ENCODE measurements at places on chromosomes 12 and 14. TPM values are rescaled to one million over a fixed set of nuclear protein-coding genes. Genes with fewer than 3 reads are reported as not detected.

- no peak for DNase-seq
- no peaks in the 10 kb centered on the region for H3K27me3 ChIP-seq
- no peaks in the 10 kb centered on the region for H3K36me3 ChIP-seq
- H3K27ac ChIP-seq = no peak overlapping the region
These were observed 16.3 kb upstream of the HIF1A start for GRCh38 chr14:61678975-61679374.

EIF4B gene
- 628 TPM for total RNA-seq

DNA sequence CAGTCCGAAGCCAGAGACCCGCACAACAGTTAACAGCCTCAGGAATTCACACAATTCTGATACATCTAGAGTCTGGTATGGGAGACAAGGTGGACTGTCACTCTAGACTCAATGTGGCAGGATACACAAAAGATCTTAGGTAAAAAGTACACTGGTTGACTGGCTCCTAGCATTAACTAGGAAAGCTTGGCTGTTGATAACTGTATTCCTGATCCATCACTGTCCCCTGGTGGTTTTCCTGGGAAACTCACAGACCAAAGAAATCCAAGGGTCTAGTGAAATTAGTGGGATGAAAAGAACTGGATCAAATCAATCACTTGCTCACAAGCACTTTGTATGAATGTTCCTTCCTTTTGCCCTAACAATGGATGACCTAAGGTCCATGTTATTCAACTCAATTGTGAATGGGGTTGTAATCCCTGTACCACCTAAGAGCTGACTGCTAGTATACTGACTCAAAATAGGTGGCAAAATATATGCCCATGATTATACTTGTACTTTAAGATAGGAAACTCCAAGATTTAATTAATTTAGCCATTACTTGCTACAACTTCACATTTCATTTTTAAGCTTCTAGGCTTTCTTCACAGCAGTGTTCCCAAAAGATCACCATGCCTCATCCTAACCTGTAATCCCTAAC, 14.0 kb downstream of the NPC2 start:
- H3K27ac ChIP-seq = no peak overlapping the region
- no peaks in the 10 kb centered on the region for H3K36me3 ChIP-seq
- no peaks in the 10 kb centered on the region for H3K27me3 ChIP-seq
- no peak overlapping the region for H3K4me3 ChIP-seq
- no peaks in the 10 kb centered on the region for H3K4me1 ChIP-seq

COX14 gene
- total RNA-seq = 58.0 TPM

- H3K4me3 ChIP-seq = no peak overlapping the region
- no peaks in the 10 kb centered on the region for H3K27me3 ChIP-seq
- no peaks in the 10 kb centered on the region for H3K4me1 ChIP-seq
- DNase-seq = no peak
These were observed 347.8 kb downstream of the PRKD1 start for GRCh38 chr14:29579838-29580237.

STON2 gene
- total RNA-seq = 0.29 TPM

GRCh38 chr12:115609347-115609746, 668.1 kb downstream of the MED13L start:
- no peaks in the 10 kb centered on the region for H3K4me1 ChIP-seq
- no peak overlapping the region for H3K27ac ChIP-seq
- no peak for DNase-seq
- no peaks in the 10 kb centered on the region for H3K27me3 ChIP-seq
- no peak overlapping the region for H3K4me3 ChIP-seq
- H3K36me3 ChIP-seq = no peaks in the 10 kb centered on the region

- H3K36me3 ChIP-seq = no peaks in the 10 kb centered on the region
- H3K27me3 ChIP-seq = no peaks in the 10 kb centered on the region
- no peak for DNase-seq
- no peak overlapping the region for H3K4me3 ChIP-seq
- no peak overlapping the region for H3K27ac ChIP-seq
- H3K4me1 ChIP-seq = no peaks in the 10 kb centered on the region
These were observed 228.3 kb downstream of the TMEM132D start for GRCh38 chr12:129675496-129675895.

DNA sequence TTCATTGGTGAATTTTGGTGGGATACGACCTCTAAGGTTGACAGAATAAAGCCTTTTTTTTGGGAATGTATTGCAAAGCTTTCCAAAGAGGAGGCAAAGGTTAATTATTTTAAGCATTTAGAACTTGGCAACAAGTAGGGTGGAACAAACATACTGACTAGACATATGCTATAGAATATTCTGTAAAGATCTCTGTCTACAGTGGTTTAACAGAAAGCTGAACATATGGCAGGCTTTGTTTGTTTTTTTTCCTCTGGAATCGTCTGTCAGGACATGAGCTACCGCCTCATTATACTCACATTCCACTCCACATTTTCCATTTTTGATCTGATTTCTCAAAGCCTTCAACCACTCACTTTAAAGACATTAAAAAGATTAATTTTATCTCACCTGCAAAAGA, 153.4 kb upstream of the PELI2 start:
- no peaks in the 10 kb centered on the region for H3K36me3 ChIP-seq
- H3K27me3 ChIP-seq = no peaks in the 10 kb centered on the region
- H3K4me1 ChIP-seq = no peaks in the 10 kb centered on the region
- DNase-seq = no peak
- no peak overlapping the region for H3K4me3 ChIP-seq

- no peaks in the 10 kb centered on the region for H3K36me3 ChIP-seq
- H3K4me1 ChIP-seq = peaks cover 16% of the 10 kb centered on the region
- H3K4me3 ChIP-seq = no peak overlapping the region
- H3K27me3 ChIP-seq = no peaks in the 10 kb centered on the region
- DNase-seq = no peak
These were observed 78.3 kb downstream of the MED13L start for GRCh38 chr12:116199160-116199706.

- H3K4me1 ChIP-seq = peaks cover 3% of the 10 kb centered on the region
- no peaks in the 10 kb centered on the region for H3K36me3 ChIP-seq
- no peaks in the 10 kb centered on the region for H3K27me3 ChIP-seq
- H3K27ac ChIP-seq = peak within 1 kb of the TSS; percentile 82
These were observed at the start of gene EEF1AKMT3 for GRCh38 chr12:57772429-57773322. Gene EEF1AKMT3 (plus strand): TSS chr12:57772614. CDS start chr12:57772725, 111 bp downstream.

BEST3 gene
- not detected for total RNA-seq
